Fibroblast of mammary gland (primary cell): ENCODE measurements at places on chromosomes 4 and X.

DNA sequence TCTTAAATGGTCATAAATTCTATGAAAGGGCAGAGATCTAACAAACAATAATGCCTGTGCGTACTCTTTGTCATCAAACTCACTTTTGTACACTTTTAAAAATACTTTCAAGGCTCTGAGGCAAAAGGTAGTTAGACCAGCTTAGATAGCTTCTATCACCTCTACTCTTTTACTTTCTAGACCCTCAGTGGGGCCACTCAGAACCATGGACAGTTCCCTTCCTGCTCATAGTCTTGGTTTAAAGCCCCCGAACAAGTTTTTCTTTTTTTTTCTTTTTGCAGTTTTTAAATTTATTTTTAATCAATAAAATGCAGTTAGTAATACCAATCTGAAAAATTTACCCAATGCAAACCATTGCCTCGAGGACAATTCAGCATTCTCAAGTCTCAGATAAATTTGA lies 460.5 kb upstream of the CNKSR2 start:
- peak; percentile 7 for DNase-seq

DNA sequence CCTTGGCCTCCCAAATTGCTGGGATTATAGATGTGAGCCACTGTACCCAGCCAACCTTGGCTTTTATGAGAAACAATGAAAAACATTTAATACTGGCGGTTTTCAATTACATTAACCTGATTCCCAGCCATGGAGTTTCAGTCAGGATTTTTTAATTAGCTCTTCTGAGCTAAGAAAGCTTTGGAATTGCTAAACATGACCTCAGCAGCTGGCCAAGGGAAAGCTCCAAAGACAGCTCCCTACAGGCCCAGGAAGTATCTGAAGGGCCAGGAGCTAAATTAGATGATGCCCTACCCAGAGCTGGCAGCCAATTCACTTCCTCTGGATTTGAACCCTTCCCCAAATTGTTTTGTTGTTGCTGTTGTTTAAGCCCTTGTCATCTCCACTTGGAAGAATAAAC lies 26.5 kb upstream of the FUNDC1 start:
- DNase-seq, result peak; percentile 20

- no peak for DNase-seq
Measured at GRCh38 chrX:112852851-112853250, 12.2 kb upstream of the AMOT start.

GRCh38 chr4:8092282-8092681 lies 66.3 kb downstream of the ABLIM2 start:
- no peak for DNase-seq

- DNase-seq, result no peak
Measured at GRCh38 chr4:107645604-107646003, 74.4 kb downstream of the PAPSS1 start.

GRCh38 chr4:150477869-150478268 lies 104.1 kb upstream of the MAB21L2 start:
- DNase-seq, result no peak

DNA sequence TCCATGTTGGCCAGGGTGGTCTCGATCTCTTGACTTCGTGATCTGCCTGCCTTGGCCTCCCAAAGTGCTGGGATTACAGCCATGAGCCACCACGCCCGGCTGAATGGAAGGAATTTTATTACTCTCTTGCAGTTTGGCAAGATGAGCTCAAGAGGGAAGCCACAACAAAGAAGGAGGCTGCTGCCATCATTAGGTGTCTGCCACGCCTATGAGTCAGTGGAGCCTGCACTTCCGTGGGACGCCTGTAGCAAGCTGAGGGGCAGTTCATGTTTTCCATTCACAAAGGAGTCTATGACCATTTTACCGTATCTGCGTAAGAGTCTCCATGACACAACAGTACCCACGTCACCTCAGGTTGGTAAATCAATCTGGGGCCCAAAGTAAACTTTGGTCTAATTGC lies 51.2 kb upstream of the CHRNA9 start:
- DNase-seq, result peak; percentile 48

DNA sequence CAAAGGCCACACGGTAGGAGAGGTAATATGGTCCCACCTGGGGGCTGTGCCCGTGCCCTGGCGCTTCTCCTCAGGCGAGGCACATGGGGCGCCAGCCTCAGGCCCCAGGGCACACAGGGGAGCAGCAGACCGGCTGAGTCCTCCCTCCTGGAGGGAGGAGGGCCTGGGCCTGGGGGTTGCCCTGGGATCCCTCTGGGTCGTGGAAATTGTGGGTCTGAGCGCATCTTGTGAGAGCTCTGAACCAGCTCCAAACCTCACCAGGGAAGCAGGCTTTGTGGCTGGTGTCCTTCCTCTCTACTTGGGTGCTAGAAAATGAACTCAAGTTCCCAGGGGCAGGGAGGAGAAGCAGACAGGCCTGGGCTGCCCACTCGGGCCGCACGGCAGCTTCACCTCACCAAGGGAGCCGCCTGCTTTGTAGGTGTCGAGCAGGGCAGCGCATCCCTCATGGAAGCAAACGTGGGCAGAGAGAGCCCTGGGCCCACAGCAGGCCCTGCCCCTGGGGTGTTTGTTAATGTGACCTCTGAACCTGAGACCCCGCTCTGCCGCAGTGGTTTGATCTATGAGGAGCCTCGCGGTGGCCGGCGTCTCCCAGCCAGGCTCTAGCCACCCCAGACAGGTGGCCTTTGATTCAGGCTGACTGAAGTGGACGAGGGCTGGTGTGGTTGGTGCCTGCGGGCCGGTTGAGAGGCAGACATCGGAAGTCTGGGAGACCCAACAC lies 10.8 kb downstream of the HTRA3 start:
- no peak for DNase-seq

DNA sequence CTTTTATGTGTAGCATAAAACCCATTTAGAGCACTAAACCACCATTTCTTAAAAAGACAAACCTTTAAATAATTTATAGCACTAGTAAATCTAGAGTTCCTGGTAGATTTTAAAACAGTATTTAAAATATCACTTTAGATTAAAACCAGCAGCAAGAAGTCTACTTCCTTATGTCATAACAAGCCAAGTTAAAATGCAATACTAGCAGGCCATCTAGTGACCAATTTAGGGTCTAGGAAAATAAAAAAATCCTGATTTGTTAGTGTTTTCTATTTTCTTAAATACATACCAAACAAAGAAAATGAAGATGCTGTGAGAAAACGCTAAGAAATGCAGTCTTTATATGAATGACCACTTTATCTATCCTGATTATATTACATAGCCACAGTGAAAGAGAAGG lies 53.9 kb downstream of the PAPSS1 start:
- DNase-seq, result peak; percentile 48
